ENCODE measurements at places on chromosomes 16 and 17. TPM values are rescaled to one million over a fixed set of nuclear protein-coding genes. Genes with fewer than 3 reads are reported as not detected.

The NOTUM gene
- total RNA-seq = 0.25 TPM

The RND2 gene
- 46.0 TPM for total RNA-seq

The UBALD2 gene
- 10.7 TPM for total RNA-seq

The C17orf78 gene
- total RNA-seq = not detected

The OTOA gene
- total RNA-seq = 0.40 TPM

The NXN gene
- 69.4 TPM for total RNA-seq

The CD300A gene
- 0.28 TPM for total RNA-seq

The WNT3 gene
- 1.7 TPM for total RNA-seq

The TIMM22 gene
- 11.7 TPM for total RNA-seq

The TBC1D26 gene
- 4.4 TPM for total RNA-seq

The P4HB gene
- 203 TPM for total RNA-seq

The EEF2KMT gene
- total RNA-seq = 10.7 TPM

The VAT1L gene
- 43.8 TPM for total RNA-seq

The GRB7 gene
- 8.0 TPM for total RNA-seq

The DPEP2 gene
- total RNA-seq = not detected

The CD300E gene
- not detected for total RNA-seq

The ZNF205 gene
- total RNA-seq = 19.6 TPM

The GFAP gene
- 0.46 TPM for total RNA-seq

The KRT27 gene
- total RNA-seq = not detected

All from neural progenitor cell (in vitro differentiated cells).